ENCODE measurements at places on chromosomes 11 and 22. TPM values are rescaled to one million over a fixed set of nuclear protein-coding genes. Genes with fewer than 3 reads are reported as not detected.

ARHGAP8 gene
- 0.08 TPM for polyA plus RNA-seq

OR4A47 gene
- polyA plus RNA-seq: not detected

ZMAT5 gene
- 37.2 TPM for polyA plus RNA-seq

SPCS2 gene
- polyA plus RNA-seq: 117 TPM

TRIM3 gene
- polyA plus RNA-seq: 9.8 TPM

OR9Q2 gene
- polyA plus RNA-seq: not detected

PATE2 gene
- not detected for polyA plus RNA-seq

OR6T1 gene
- not detected for polyA plus RNA-seq

MMP12 gene
- not detected for polyA plus RNA-seq

TNNI2 gene
- polyA plus RNA-seq: 0.22 TPM

WNT11 gene
- polyA plus RNA-seq: 6.7 TPM

ELF5 gene
- polyA plus RNA-seq: not detected

MARK2 gene
- polyA plus RNA-seq: 17.0 TPM

DNA sequence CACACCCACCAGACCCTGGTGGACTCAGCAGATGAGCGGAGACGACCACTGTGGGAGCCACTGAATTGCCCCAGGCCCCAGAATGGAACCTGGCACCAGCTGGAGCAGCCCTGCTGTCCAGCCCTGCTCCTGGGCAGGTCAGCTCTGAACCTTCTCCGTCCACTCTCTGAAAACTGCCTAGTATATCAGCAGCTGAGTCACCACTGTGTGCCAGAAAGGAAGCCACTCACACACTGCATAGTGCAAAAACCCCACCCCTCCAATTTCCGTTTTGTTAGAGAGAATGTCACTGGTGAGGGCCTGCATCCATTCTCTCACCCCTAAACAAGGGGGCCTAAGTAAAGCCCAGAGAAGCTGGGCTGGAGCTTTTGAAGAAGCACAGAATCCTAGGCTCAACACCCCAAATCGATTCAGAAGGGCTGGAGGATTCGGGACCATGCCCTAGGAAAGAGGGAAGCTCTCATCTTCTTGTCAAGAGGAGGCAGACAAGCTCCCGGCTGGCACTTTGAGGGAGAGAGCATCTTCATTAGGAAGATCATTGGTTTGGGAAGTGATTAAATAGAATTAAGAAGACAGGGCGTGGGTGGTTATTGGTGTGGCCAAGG, 44.5 kb downstream of the GALNT18 start:
- DNase-seq: no peak

DNA sequence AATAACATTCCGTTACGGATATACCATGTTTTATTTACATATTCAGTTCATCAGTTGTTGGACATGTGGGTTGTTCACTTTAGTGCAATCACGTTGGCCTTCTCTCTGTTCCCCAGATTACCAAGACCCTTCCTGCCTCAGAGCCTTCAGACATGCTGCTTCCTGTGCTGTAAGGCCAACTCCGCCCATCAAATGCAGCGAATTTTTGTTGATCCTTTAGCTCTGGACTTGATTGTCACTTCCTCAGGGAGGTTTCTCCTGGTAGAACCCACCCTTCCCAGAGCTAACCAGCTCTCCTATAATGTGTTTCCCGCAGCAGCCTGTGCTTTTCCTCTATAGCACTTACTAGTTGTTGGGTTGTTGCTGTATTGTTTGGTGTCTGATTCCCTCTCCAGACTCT, 39.4 kb downstream of the SWAP70 start:
- no peak for DNase-seq

DNA sequence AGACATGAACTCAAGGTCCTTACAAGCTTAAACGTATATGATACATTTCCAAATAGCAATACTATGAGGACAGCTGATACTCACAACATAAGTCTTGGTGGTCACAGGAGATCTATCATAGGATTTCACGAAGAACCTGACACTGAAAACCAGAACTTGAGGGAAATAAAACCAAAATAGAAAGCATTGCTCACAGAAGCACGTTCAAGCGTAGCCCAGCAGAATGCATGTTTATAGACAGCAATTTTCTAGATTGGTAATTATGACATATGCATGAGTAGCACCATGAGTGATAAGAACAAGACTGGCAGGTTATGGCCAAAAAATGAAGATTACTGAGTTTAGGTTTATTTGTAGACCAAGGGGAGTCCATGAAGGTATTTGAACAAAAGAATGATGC, 243.5 kb downstream of the ETS1 start:
- DNase-seq: no peak

DNA sequence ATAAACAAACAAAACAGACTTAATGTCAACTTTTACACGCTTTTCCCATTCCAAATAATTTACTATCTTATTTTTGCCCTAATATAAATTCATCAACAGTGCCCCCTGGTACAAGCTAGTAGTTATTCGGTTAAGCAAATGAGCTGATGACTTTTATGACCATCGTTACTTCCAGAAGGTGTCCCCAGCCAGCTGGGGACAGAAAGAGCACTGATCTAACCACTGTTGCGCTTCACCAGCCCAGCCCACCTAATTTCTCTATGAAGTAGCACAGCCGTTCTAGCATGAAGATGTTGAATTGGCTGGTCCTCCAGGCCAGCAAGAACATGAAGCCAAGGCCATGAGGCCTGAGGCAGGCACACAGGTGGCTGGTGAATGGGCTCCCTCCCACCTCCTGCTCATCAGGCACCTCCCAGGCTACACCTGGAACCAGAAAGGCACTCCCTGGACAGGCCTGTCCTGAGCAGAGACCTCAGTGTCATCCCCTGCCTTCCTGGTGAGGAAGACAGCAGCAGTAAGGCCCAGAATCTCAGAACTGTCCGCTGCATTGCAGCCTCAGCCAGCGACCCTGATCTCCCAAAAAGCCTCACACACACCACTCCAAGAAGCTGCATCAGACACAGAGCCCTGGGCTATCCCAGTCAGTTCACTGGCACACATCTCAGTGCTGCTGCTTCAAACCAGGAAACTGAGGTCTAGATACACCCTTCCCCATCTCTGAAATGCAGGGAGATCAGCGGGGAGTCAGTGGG, 12.9 kb downstream of the GNB1L start:
- DNase-seq: no peak

DNA sequence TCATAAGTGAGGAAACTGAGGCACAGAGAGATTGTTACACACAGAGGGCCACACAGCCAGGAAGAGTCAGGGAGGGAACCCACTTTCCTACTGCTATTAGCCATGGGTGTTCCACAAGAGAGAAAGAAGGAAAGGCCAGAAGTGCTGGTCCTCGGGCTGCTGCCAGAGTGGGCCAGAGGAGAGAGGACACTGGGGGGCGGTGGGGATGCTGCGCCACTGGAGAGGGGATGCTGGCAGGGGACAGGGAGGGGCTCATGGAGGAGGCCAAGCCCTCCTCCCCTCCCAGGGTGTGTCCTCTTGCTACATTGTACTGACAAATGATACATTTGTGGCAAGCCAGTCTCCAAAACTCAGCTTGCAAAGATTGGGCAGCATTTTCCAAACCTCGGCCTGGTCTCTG, 9.9 kb downstream of the IL10RA start:
- no peak for DNase-seq

- DNase-seq: peak; percentile 90
Measured at GRCh38 chr22:44026630-44027511, 2.8 kb downstream of the PARVB start.

DNA sequence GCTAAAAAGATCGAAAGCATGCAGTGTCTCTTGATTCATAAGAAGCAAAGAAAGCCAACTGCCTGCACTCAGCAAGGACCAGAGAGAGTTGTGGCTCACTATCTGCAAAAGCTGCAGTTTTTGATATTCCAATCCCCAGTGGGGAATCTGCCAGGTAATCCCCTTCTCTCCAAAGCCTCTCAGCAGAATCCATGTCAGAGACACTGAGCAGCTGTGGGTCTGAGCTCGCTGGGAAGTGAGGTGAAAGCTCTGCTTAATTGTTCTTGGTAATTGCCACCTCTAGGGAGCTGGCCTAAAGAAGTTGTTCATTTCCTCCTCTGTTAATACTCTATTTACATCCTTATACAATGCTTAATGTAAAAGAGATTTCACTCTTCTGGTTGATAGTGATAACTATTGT, 261.3 kb upstream of the LRRC4C start:
- DNase-seq: no peak

DNA sequence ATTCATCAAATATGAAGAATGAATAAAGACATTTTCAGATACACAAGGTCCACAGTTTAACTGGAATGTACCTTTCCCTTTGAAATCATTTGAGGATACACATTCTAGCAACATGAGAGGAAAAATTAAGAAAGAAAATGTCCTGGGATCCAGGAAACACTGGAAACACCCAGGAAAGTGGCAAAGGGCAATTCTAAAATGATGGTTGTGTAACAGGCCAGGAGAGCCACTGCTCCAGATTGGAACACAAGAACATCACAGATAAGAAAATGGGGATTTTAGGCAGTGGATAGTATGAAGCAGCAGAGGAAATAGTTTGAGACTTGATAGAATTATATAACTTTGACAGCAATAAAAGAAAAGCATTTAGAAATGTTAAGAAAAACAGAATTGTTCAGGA, 56.1 kb upstream of the GRIK4 start:
- no peak for DNase-seq

DNA sequence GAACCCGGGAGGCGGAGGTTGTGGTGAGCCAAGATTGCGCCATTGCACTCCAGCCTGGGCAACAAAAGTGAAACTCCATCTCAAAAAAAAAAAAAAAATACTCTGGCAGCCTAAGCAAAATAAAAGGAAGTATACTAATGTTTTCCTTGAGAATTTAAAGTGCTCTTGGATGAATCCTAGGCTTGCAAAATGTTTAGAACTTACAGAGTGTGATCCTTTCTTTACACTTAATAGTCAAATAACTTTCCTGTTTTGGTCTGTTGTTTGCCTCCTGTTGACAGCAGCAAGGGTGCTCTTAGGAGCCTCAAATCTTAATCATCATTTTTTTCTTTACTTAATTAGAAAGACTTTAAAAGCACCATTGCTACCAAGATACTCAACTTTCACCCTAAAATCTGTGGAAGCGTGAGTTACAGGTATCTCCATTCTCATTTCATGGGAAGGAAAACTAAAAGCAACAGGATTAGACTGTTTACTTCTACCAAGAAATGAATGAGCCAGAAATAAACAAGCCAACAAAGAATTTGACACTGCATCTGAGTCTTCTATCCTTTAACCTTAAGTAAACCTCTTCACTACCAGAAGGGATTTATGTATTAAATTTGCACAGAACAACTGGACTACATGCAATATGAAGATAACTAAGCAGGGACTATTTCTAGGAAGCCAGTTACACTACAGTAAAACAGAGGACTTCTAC, 38.7 kb upstream of the CRTAM start:
- DNase-seq: no peak

DNA sequence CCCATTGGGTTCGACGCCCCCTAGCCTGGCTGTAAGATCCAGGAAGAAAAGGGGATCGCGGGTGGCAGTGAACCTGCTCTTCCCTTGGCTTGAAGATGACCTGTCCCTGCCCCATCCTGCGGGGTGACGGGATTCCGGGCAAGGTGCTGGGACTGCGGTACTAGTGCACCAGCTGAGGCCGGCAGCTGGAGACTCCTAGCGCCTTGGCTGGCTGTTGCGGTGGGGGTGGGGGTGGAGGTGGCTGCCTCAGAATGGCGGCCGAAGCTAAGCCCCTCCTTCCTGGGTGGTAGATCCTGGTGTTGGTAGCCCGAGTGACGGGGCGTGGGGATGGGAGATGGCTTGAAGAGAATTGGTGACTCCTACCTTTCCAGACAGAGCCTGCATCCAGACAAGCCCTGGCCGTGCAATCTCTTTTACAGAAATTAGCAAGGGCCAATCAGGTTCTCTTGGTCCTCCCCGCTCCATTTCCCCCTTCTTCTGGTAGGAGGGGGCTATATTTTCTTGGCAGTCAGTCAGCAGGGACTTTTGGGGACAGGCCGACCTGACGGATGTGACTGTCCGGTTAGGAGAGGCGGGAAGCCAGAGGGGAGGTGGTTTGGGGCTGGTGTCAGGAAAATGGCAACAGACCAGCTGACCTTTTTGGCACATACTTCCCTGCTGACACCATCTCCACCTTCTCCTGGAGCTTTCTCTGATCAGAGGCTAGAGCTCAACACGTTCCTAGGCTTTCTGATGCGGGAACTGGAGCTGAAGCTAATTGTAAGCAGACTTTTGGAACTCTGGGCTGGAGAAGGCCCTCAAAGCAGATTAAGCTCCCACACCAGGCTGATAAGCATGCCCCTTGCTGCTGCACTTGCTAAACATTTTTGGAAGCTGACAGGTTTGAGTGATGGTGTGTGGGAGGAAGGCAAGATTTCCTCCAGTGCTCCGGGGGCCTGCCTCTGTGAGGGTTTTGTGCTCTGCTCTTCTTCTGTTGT, 2.0 kb downstream of the NAV2 start:
- DNase-seq: peak; percentile 81

DNA sequence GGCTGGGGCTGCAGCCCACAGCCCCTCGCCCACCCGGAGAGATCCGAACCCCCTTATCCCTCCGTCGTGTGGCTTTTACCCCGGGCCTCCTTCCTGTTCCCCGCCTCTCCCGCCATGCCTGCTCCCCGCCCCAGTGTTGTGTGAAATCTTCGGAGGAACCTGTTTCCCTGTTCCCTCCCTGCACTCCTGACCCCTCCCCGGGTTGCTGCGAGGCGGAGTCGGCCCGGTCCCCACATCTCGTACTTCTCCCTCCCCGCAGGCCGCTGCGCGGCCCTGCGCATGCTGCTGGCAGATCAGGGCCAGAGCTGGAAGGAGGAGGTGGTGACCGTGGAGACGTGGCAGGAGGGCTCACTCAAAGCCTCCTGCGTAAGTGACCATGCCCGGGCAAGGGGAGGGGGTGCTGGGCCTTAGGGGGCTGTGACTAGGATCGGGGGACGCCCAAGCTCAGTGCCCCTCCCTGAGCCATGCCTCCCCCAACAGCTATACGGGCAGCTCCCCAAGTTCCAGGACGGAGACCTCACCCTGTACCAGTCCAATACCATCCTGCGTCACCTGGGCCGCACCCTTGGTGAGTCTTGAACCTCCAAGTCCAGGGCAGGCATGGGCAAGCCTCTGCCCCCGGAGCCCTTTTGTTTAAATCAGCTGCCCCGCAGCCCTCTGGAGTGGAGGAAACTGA, 731 bp downstream of the GSTP1 start:
- DNase-seq: peak; percentile 87

DNA sequence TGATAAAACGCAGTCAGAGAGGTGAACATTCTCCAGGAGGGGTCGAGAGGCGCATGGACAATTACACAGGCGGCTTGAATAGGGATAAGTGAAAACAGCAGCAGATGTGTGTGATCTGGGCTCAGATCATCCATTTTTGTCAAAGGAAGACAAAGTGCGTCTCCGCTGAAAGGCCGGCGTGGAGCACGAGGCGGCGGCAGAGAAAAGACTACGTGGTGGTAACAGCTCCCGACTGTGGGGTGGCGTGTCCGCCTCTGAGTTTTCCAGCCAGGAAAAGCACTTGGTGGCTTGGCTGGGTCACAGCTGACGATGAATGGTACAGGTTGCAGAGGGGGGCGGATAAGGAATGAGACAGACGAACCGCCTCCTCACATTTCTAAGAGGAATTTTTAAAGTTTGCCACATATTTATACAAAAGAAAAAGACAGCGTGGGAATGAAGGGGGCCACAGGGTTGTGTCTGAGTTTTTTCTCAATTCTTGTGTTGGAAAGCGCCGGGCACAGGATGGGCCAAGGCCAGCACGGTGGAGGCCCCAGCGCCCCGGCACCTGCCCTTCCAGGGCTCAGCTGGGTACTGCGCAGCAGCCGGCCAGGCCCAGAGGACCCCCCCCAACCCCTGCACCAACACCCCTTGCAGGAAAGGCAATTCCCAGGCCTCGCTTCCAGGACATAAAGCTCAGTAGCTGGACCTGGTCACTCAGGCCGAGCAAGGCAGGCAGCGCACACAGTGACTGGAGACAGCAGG, 80.4 kb downstream of the TRMU start:
- DNase-seq: no peak
